ENCODE measurements at places on chromosomes 3 and 15.

DNA sequence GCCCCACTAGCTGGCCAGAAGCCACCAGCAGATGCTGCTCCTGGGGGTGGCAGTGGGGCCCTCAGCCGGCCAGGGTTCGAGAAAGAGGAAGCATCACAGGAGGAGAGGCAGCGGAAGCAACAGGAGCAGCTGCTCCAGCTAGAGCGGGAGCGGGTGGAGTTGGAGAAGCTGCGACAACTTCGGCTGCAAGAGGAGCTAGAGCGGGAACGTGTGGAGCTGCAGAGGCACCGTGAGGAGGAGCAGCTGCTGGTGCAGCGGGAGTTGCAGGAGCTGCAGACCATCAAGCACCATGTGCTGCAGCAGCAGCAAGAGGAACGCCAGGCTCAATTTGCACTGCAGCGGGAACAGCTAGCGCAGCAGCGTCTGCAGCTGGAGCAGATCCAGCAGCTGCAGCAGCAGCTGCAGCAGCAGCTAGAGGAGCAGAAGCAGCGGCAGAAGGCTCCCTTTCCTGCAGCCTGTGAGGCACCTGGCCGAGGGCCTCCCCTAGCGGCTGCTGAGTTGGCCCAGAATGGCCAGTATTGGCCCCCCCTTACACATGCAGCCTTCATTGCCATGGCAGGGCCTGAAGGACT lies 17.5 kb upstream of the APEH start:
- no peak for DNase-seq

- DNase-seq, result no peak
Observed at GRCh38 chr3:185164428-185165217, 11.8 kb upstream of the C3orf70 start.

DNA sequence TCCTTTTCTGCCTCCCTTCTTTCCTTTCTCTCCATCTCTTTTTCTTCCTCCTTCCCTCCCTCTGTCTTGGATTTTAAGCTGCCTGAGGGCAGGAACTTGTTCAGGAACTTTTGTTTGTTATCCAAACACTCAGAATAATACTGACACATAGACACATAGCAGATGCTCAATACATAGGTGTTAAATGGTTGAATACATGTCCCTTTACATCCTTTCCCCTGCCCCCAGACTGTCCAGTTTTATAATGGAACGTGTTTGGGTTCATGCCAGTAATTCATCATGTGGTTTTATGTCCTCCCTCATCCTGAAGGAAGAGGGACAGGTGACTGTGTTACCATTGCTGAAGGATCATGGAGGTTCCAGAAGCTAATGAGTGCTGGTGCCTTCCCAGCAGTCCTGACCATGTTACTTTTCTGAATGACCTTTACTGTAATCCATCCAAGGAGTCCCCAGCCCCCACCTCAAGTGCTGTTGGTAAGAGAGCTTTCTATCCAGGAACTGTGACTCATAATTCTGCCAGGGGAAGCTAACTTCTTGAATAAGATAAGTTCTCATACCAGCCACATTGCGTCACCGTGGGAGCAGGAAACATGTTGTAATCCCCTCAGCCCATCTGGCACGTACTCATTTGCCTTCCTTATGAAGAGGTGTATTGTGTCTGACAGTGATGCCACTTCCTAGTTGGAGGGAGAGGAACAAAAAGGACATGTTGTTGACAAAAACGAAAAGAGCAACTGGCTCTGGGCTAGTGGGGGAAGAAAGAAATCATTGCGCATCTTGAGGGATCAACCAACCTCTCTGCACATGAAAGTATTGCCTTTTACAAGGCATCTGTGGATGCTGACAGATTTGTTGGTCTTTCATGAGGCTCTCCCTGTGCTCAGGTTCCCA lies 52.4 kb downstream of the IL1RAP start:
- peak; percentile 84 for DNase-seq

DNA sequence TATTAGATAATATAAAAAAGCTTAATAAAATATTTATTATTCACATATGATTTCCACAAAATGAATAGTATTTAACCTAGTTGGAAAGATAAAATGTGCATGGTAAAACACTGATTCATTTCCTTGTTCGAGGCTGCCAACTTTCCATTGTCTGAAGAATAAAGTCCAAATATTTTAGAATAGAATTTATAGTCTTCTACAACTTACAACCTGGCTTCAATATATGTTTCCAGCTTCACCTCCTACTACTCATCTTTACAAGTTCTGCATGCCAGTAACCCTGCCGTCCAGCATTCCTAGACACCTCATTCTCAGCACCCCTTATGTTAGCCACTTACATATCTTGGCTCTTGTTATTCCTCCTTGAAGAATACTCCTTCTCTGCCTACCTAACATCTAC lies 244.5 kb downstream of the FGF12 start:
- no peak for DNase-seq

DNA sequence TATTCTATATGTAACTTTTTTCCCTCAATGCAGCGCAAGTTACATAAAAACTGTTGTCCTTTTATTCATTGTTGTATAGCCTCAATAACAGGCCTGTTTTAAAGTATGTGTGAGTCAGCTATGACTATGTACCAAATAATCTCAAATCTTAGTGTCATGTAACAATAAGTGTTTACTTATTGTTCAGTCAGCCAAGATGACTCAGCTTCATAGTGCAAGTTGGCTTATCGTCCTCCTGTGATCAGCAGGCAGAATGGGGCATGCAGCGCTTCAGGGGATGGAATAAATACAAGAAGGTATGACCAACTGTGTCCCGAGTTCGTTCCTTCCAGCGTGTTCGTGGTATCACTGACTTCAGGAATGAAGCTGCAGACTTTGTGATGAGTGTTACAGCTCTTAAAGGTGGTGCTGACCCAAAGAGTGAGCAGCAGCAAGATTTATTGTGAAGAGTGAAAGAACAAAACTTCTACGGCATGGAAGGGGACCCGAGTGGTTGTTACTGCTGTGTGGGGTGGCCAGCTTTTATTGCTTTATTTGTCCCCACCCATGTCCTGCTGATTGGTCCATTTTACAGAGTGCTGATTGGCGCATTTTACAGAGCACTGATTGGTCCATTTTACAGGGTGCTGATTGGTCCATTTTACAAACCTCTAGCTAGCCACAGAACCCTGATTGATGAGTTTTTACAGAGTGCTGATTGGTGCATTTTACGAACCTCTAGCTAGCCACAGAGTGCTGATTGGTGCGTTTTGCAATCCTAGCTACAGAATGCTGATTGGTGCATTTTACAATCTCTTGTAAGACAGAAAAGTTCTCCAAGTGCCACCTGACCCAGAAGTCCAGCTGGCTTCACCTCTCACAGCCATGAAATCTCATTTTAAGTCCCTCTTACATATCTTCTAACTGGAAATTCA lies 1016.0 kb downstream of the MCTP2 start:
- DNase-seq, result no peak

DNA sequence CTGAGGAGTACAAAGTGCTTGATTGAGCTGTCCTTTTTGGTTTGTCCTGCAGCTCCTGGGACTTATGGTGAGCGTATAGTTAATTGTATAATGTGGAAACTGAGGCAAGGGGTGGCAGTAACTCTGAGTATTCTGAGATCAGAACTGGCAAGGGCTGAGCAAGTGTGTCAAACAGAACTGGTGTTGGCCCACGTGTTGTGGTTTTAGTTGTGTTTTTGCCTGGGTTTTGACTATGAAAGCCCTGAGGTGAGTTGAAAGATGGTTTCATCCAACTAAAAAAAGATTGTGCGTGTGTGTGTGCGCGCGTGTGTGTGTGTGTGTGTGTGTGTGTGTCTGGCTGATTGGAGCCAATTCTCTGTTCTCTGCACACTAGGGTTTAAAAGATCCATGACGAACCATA lies 154.1 kb downstream of the EDEM1 start:
- no peak for DNase-seq

Data from omental fat pad (tissue), 4 donors.